ENCODE measurements at places on chromosomes 1 and 21. TPM values are rescaled to one million over a fixed set of nuclear protein-coding genes. Genes with fewer than 3 reads are reported as not detected.

Gene CATSPER4
- not detected for total RNA-seq

Gene GRIK3
- total RNA-seq: not detected

Gene ADAMTS5
- 2.4 TPM for total RNA-seq

Gene OR2T33
- total RNA-seq: not detected

Measured in epithelial cell of proximal tubule (primary cell).